ENCODE measurements at places on chromosomes 3 and 15. TPM values are rescaled to one million over a fixed set of nuclear protein-coding genes. Genes with fewer than 3 reads are reported as not detected.

GRCh38 chr15:74399511-74400312 is 32.3 kb upstream of the CYP11A1 start:
- no peak for DNase-seq
- no peaks in the 10 kb centered on the region for H3K36me3 ChIP-seq
- H3K4me3 ChIP-seq = no peak overlapping the region
- peaks cover 7% of the 10 kb centered on the region for H3K4me1 ChIP-seq
- no peak overlapping the region for H3K27ac ChIP-seq

The MYL3 gene
- 0.33 TPM for total RNA-seq

- H3K36me3 ChIP-seq = peaks cover 4% of the 10 kb centered on the region
- H3K4me3 ChIP-seq = no peak overlapping the region
- DNase-seq = no peak
- no peaks in the 10 kb centered on the region for H3K27me3 ChIP-seq
- H3K27ac ChIP-seq = no peak overlapping the region
These were observed 84.0 kb downstream of the TFDP2 start for GRCh38 chr3:142065344-142065743.

- no peak overlapping the region for H3K27ac ChIP-seq
- no peaks in the 10 kb centered on the region for H3K4me1 ChIP-seq
- H3K27me3 ChIP-seq = no peaks in the 10 kb centered on the region
- H3K4me3 ChIP-seq = no peak overlapping the region
- no peaks in the 10 kb centered on the region for H3K36me3 ChIP-seq
These were observed 1132.5 kb downstream of the TUSC7 start for GRCh38 chr3:117842086-117842485.

All from progenitor cell of endocrine pancreas (in vitro differentiated cells).